Activated CD8-positive, alpha-beta T cell treated with anti-CD3 and anti-CD28 coated beads for 36 hours (primary cell): ENCODE measurements at places on chromosomes 12 and 14. TPM values are rescaled to one million over a fixed set of nuclear protein-coding genes. Genes with fewer than 3 reads are reported as not detected.

The MGAT4C gene
- total RNA-seq, result not detected

- DNase-seq, result no peak
- peaks cover 59% of the 10 kb centered on the region for H3K4me1 ChIP-seq
- no peak overlapping the region for H3K4me3 ChIP-seq
- peak overlapping the region; percentile 36 for H3K27ac ChIP-seq
Observed at GRCh38 chr12:4112290-4112689, 161.3 kb upstream of the CCND2 start.

DNA sequence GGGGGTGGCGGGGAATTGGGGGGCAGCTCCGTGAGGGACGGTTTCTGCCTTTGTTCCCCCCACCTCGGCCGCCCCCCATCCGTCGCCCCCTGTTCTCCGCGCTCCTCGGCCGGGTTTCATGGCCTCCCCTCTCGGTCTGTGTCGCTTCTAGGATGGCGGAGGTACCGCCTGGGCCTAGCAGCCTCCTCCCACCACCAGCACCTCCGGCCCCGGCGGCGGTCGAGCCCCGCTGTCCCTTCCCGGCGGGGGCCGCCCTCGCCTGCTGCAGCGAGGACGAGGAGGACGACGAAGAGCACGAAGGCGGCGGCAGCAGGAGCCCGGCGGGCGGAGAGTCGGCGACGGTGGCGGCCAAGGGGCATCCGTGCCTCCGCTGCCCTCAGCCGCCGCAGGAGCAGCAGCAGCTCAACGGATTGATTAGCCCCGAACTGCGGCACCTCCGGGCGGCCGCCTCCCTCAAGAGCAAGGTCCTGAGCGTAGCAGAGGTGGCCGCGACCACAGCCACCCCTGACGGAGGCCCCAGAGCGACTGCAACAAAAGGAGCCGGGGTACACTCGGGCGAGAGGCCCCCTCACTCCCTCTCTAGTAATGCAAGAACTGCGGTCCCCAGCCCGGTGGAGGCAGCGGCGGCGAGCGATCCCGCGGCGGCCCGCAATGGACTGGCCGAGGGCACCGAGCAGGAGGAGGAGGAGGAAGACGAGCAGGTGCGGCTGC, 575 bp downstream of the NAA30 start:
- H3K27ac ChIP-seq, result peak overlapping the region; percentile 63
- peak; percentile 51 for DNase-seq
- H3K4me1 ChIP-seq, result peaks cover 40% of the 10 kb centered on the region

DNA sequence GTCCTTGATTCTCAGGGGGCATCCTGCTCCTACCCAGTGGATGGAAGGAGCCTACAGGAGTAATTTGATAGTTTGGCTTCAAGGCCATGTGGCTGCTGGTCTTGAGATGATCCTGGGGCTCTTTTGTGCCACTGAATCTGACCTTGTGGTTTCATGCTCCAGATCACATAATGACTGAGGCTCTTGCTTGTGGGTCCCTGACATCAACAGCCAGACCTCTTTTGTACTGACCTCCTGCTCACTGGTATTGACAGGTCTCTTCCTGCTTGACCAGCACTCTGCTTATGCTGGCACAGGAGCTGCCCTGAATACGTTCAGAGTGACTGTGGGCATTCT, 23.2 kb upstream of the JPH4 start:
- H3K36me3 ChIP-seq, result no peaks in the 10 kb centered on the region
- DNase-seq, result no peak
- no peaks in the 10 kb centered on the region for H3K27me3 ChIP-seq
- H3K27ac ChIP-seq, result no peak overlapping the region
- no peak overlapping the region for H3K4me3 ChIP-seq
- peaks cover 14% of the 10 kb centered on the region for H3K4me1 ChIP-seq

The LIN7A gene
- total RNA-seq, result not detected

GRCh38 chr14:38202444-38203191, 5.1 kb upstream of the SSTR1 start:
- H3K27ac ChIP-seq, result no peak overlapping the region
- H3K4me1 ChIP-seq, result no peaks in the 10 kb centered on the region
- peaks cover 20% of the 10 kb centered on the region for H3K27me3 ChIP-seq
- DNase-seq, result no peak

The KIF26A gene
- total RNA-seq, result 0.65 TPM

DNA sequence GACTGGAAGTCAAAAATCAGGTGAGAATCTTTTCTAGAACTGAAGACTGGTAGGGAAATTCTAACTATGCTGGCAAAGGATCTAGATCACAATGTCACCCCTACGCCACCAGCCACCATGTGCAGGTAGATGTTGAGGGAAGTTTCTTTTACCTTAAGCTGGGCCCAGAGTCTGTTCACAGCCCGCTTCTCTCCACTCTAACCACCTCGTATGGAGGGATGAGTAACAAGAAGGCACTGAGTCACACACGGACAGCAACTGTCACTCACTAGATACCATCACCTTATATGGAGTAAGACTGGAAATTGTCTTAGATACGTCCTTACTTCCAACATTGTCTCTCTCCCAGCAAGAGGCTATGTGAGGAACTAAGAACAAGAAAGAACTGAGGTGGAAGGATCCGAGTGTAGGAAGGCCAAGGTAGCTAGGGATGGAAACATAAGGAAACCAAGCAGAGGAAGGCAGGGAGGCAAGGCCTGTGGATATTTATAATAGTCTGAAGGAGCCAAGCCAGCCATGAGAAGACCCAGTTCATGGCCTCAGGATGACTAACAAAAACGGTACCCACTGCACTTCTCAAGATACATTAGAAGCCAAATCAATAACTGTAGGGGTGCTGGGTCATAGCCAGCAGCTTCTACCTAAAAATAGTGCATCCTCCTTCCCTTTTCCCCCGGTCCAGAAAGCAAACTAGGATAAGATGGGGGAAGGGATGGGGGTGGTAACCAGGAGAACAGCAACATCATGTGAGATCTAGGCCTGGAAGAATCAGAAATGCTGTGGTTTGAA, 15.5 kb downstream of the REM2 start:
- H3K36me3 ChIP-seq, result peaks cover 20% of the 10 kb centered on the region
- H3K4me3 ChIP-seq, result no peak overlapping the region
- peak; percentile 35 for DNase-seq
- H3K27ac ChIP-seq, result peak overlapping the region; percentile 74
- H3K27me3 ChIP-seq, result no peaks in the 10 kb centered on the region
- peaks cover 13% of the 10 kb centered on the region for H3K4me1 ChIP-seq

GRCh38 chr12:24948420-24948756, 513 bp downstream of the BCAT1 start:
- peak; percentile 56 for DNase-seq
- H3K27me3 ChIP-seq, result peaks cover 30% of the 10 kb centered on the region
- peaks cover 44% of the 10 kb centered on the region for H3K4me1 ChIP-seq
- H3K4me3 ChIP-seq, result peak overlapping the region; percentile 75
- H3K36me3 ChIP-seq, result peaks cover 27% of the 10 kb centered on the region

The TMED10 gene
- 179 TPM for total RNA-seq

The KRT74 gene
- total RNA-seq, result not detected

The TEDC1 gene
- 31.1 TPM for total RNA-seq

DNA sequence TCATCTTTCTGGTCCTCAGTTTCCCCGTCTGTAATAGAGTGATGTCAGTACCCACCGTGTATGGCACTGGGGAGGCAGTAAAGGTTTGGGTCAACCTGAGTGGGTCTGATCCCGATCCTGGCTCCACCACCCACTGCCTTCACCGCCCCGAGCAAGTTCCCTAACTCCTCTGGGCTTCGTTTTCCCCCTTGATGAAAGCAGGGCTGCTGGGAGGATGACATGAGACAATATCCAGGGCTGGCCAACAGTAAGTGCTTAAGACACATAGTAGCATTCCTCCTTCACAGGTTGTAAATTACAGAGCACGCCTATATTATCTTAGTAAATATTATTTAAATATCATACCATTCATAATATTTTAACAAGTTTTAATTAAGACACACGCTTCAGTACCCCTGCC, 595 bp downstream of the PLEK2 start:
- H3K27ac ChIP-seq, result no peak overlapping the region
- no peak for DNase-seq
- no peak overlapping the region for H3K4me3 ChIP-seq

- peaks cover 47% of the 10 kb centered on the region for H3K4me1 ChIP-seq
- peak overlapping the region; percentile 92 for H3K27ac ChIP-seq
- H3K27me3 ChIP-seq, result no peaks in the 10 kb centered on the region
- DNase-seq, result no peak
- H3K4me3 ChIP-seq, result peak overlapping the region; percentile 90
Observed at GRCh38 chr12:10385166-10385613, 4.7 kb downstream of the KLRK1 start.

DNA sequence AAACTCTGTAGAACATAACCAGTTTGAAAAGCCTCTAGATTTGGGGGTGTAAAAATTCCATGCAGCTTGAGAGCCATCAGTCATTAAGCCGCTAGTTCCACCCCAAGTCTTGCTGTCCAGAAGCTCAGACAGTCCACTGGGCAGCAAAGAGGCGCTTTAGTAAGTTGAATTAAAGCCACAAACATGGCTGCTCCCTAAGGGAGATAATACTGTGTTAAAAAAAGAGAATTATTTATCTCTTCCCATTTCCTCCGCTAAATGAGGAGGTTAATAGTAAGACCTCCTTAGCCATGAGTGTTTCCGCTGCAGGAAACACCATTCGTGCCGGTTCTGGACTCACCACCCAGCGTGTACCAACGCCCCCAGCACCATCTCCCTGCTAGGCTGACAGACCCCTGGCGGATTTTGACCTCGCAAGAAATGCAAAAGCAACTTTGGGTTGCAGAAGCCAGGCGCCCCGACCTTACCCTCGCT, 536 bp downstream of the TM7SF3 start:
- H3K27me3 ChIP-seq, result no peaks in the 10 kb centered on the region
- H3K36me3 ChIP-seq, result peaks cover 14% of the 10 kb centered on the region
- H3K4me1 ChIP-seq, result peaks cover 43% of the 10 kb centered on the region
- DNase-seq, result peak; percentile 47
- peak overlapping the region; percentile 84 for H3K27ac ChIP-seq

DNA sequence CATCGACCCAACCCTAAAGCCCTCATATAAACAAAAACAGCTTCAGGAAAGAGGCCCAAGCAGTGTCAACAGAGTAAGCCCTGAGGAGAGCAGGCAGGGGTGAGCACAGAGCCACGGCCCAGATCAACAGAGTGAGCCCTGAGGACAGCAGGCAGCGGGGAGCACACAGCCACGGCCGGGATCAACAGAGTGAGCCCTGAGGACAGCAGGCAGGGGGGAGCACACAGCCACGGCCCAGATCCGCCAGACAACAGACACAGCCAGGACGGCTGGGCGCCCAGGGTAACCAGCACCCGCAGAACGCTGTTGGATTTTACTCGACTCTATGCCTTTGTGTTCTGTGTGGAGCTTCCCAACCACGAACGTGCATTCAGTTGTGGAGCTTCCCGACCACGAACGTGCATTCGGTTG, 15.0 kb downstream of the CCDC85C start:
- H3K4me3 ChIP-seq, result no peak overlapping the region
- no peaks in the 10 kb centered on the region for H3K36me3 ChIP-seq
- no peaks in the 10 kb centered on the region for H3K4me1 ChIP-seq
- H3K27me3 ChIP-seq, result no peaks in the 10 kb centered on the region
- no peak overlapping the region for H3K27ac ChIP-seq

DNA sequence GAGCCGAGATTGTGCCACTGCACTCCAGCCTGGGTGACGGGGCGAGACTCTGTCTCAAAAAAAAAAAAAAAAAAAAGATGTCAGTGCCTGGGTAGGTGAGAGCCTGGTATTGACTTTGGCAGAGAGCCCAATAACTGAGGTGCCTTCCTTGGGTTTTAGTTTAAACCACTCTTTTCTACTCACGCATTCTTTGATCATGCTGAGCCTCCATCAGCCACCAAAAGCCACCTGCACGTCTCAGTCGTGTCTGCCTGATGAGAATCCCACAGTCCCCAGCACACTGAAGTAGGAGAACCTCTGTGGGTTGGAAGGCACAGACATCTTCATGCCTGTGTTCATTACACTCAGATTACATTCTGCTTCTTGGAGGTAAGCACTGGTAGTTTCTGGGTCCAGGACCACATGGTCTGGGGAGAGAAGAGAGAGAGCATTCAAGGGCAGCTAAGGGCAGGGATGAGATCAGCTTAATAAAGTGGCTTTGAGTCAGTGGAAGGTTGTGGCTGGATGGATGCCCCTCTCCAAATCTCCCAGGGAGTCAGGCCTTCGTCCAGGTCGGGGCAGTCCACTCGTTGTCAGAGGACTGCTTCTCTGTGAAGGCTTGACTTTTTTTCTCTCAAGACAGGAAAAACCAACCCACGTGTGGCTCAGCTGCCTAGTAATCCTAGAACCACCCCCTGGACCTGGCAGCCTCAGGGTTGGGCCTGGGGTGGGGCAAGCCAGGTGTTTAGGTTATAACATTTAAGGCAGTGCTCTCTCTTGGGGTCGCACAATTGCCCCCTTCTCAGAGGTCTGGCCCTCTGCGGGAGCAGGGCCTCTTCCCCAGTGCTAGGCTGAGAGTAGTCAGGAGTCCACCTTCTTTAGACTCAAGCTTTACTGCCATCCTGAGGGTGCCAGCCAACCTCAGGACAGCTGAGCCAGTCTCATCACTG, 32.6 kb upstream of the MAX start:
- H3K27ac ChIP-seq, result no peak overlapping the region
- H3K27me3 ChIP-seq, result no peaks in the 10 kb centered on the region
- no peak for DNase-seq
- H3K36me3 ChIP-seq, result no peaks in the 10 kb centered on the region

DNA sequence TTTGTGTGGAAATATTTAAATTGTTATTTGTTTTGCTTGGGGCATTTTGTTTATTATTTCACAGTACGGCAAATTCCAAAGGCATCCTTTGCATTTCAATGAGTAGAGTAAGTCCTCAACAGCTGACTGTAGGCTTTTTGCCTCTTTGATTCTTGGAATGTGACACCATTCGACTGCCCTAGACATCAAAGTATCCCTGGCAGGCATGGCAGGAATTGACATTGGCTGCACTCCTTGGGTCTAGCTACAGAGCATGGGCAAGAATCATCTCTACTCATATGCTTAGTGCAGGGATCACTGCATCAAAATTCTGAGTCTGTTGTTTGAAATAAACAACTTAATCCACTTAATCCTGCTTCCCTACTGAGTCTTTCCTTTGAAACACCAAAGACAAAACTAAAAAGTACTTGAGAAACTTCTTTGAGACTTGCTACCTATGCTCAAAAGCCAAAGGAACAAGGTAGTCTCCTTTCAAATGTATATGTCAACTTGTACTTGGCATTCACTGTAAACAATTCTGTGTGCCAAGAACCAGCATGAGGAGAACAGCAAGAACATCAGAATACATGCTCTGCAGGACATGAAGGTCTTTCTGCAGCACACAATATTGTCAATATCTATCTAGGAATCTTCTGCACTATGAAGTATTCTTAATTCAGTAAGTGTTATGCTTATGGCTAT, 1569.0 kb upstream of the FLRT2 start:
- H3K27me3 ChIP-seq, result no peaks in the 10 kb centered on the region
- H3K4me3 ChIP-seq, result no peak overlapping the region
- no peaks in the 10 kb centered on the region for H3K36me3 ChIP-seq
- no peak for DNase-seq
- no peak overlapping the region for H3K27ac ChIP-seq

The GZMB gene
- 1,779 TPM for total RNA-seq

The DACT1 gene
- total RNA-seq, result 2.0 TPM

DNA sequence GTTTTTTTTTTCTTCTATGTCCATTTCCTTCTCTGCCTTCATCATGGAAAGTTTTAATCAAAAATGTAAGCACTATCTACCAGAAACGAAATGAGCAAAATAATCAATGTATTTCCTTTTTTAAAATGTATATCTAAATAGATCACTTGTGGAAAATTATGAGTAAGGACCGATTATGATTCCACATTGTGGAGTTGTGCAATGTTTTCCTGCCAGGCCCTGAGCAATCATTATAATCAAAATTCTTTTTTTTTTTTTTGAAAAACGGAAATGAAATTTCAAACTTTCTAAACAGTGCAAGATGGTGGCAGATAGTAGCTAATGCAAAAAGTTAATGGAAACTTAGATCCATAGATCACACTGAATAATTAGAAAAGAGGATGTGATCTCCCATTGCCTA, 1074.6 kb upstream of the TMEM132C start:
- no peak overlapping the region for H3K4me3 ChIP-seq
- no peak for DNase-seq
- H3K4me1 ChIP-seq, result no peaks in the 10 kb centered on the region
- H3K27me3 ChIP-seq, result no peaks in the 10 kb centered on the region
- H3K27ac ChIP-seq, result no peak overlapping the region
- H3K36me3 ChIP-seq, result no peaks in the 10 kb centered on the region
